ENCODE measurements at places on chromosomes 3 and 15.
A peak's percentile ranks its signal among the peaks of the same experiment; 100 is the strongest.

GRCh38 chr3:51963951-51964451 lies 3.3 kb downstream of the PCBP4 start:
- no peak for DNase-seq

DNA sequence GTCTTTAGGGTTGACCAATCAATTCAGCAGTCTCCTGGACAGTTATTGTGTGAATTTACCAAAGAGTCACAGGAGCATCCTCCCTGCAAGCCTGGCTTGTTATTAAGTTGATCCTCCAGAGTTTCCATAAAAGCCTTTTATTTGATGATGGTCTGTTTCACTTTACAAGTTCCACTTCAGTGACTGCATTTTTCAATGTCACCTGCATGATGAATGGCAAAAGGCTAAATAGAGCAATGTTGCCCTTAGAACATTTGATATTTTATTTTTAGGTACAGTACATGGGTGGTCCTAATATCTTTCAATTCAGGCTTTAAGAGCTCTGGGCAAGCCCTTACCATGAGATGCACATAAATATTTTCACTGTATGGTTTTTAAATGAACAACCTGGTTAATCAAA lies 22.6 kb downstream of the GUCA1C start:
- no peak for DNase-seq

GRCh38 chr15:80613762-80614365 lies 81.2 kb upstream of the ABHD17C start:
- DNase-seq: no peak

GRCh38 chr3:112813016-112813415 lies 33.6 kb downstream of the CD200R1L start:
- DNase-seq: peak; percentile 30

GRCh38 chr3:11641683-11642430 lies 1.9 kb downstream of the VGLL4 start:
- DNase-seq: peak; percentile 59

GRCh38 chr3:2334921-2335320 lies 236.3 kb downstream of the CNTN4 start:
- DNase-seq: no peak

DNA sequence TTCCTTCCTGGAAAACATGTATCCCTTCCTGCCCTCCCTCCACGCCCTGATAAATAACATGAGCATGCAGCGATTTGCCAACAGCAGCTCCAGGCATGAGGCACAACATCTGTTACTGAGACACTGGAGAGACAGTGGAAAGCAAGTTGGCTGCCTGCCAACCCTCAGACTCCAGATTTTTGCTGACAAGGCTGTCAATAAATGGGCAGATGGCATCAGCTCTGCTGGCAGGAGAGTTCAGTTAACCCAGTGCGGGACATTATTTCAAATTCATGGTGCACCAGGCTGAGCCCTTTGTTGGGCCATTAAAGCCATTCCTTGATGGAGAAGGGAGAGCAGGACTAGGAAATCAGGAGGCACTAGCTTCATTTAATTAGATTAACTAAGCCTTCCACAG lies 293.3 kb downstream of the MEX3B start:
- peak; percentile 76 for DNase-seq

DNA sequence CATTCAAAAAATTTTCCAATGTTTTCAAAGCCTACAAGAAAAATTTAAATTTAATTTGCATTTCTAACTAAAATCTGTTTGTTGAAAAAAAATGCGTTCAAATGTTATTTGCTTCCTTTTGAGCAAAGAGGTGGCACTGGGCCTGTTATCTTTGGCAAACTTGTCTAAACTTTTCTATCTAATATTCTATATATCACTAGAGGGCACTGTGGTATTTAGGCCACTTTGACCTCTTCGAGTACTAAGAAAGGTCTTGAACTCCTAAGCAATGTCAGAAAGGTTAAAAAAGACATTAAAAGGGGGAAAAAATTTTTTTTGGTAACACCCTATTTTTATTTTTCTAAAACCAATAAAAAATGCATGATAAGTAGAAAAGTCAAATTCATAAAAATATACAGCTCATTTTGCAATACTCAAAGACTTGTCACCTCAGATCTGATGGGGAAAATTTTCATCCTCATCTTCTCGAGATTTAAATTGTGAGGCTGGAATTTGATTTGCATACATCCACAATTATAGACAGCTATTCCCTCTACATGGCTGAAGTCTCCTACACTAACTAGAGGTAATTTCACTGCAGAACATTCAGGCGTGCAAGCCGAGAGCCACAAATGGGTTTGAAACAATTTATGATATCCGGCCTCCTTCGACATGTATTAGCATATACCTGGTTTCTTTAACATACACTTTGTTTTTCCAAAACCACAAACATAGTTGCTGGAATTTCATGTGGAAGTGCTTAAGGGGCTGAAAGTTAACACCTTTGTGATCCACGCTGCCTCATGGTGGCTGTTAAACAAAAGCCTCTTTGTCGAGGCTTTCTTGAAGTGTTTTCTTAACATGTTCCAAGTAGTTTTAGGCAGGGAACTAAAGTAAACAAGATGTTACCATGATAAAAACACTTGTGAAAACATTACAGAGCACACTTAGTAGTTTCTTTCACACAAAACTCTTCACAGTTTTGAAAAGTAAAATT lies 576.4 kb downstream of the FOXP1 start:
- DNase-seq: peak; percentile 87

DNA sequence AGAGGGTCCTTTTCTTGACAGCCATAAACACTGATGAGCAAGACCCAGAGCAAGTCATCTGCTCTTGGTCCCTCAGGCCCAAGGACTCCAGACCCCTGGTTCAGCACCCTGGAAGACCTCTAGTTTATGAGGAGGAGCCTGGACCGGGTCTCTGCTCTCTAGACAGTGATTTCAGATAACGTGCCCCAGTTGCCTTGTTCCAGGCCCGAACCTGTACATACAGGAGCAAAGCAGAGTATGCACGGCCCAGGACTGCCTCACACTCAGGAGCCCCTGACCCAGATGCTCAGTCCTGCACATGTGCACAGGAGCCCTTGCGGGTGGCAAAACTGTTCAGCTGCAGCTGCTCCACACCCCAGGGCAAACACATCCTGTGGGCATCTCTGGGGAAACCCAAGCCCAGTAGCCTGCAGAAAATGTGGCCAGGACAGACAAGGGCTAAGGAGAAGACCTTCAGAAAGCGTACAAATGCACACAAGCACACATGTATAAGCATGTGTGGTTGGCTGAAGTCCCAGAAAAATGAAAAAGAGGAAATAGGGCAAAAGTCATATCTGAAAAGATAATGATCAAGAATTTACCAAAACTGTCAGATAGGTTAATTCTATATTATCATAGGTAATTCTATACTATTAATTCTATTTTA lies 59.9 kb upstream of the CORO2B start:
- peak; percentile 53 for DNase-seq

DNA sequence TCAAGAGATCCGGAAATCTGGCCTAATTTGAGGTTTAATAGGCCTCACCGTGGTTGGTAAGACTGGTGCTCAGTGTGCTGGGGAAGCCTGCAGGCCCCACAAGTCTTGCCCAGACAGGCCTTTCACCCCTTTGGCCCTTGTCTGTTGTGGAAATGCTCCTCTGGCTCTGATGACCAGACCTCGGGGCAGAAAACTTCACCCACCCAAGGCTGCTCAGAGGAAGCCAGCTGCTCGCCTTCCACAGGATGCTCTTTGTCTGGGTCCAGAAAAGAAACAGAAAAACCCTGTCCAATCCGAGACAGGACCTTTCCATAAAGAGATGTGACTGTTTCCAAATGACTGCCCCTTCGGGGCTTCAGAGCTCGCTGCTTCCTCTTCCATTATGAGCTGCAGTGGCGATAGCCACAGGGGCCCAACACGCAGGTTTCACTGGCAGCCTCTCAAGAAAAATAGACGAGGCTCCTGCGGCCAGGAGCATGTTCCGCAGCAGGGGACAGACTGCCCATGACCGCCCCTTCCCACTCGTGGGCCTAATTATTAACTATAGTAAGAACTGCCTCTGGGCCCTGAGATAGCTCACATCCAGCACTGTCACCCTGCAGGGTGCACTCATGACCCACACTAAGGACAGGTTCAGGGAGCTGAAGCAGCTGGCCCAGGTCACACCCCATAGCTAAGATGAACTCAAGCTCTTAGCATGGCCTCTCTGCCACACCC lies 6.8 kb upstream of the SNX22 start:
- peak; percentile 45 for DNase-seq

DNA sequence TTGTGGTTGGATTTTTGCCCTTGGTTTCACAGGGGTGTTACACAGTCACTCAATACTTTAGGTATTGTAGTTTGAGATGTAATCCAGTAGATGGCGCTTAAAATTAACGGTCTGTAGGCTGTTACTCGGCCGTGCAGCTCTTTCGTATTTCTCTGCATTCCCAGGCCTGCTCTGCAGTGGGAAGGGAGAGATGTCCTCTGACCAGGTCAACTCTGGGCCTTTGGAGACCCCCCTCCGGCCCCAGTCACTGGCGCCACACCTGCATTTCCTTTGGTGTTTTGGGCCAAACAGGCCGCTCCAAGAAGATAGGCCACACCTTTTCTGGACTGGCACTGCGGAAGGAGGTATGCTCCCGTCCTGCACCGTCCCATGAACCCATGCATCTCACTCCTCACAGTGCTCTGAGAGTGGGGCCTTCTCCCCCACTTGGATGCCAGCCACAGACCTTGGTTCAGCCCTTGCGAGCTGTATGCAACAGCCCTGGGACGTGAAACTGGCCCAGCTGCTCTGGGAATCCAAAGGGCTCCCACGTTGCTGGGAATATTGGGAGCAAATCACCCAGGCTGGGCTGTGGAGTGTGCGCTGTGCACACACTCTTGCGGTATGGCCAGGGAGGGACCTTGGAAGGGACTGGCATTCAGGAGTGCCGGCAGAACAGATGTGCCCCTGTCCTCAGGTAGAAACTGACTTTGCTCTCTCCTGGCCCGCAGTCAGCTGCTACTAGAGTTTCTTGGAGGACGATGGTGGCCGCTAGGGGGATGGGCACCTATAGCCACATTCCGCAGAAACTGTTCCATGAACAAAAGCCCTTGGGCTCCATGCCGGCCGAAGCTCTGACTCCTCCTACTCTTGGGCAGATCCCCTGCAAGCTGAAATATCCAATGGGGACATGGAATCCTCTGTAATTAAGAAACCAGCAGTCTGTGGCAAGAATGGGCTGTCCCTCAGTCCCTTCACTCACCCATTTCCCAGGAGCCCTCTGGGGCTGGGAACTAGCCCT lies 410.5 kb upstream of the CADM2 start:
- DNase-seq: peak; percentile 61

DNA sequence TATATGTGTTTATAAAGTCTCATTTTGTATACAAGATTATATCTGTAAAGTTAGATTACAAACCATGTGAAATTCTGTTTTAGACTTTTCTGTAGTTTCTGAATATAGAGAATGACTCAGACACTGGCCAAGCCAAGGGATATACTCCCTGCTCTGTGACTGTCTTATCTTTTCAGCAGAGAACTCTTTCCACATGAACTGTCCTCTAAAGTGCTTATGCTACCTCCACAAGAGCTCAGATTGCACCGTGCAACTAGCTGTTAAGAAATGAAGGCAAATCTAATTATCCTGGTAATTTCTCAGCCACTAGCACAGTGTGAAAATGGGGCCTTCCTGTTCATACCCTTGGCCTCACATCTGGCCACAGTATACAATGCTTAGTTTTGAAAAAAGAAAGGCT lies 44.3 kb upstream of the CPNE4 start:
- DNase-seq: no peak

- DNase-seq: peak; percentile 57
Measured at GRCh38 chr3:80733522-80734176, 965.9 kb upstream of the ROBO1 start.

DNA sequence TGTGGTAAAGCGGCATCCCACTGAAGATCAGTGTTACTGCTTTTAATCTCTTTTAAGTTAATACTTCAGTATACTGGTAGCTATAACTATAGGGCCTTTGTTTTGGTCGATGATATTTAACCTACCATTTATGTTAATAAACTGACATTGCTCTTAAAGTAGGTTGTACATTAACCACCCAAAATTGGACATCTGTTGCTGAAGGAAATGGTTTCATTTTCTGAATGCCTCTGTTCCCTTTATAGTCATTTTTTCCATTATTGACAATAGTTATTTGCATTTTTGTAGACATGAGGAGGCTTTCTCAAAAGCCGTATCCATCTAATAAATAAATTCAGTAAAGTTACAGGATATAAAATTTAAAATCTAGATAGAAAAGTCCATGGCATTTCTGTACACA lies 252.4 kb upstream of the UBE2E1 start:
- DNase-seq: no peak

DNA sequence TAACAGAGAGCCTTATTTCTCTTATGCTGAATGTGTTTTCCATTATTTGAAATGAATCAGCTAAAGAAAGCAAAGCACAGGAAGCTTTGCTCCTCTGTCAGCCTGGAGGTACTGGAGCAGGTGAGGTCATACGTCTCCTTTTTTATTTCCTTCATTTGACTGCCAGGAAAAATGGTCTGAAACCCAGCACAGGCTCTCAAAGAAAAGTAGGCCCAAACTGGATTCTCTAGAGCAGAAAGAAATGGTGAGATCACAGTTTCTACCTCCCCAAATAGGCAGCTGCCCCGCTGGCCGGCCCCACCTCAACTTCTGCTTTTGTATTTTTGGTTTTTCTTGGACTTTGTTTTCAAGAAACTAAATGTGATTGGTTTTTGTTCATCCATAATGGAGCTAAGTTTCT lies 95.1 kb downstream of the RPL39L start:
- peak; percentile 57 for DNase-seq

DNA sequence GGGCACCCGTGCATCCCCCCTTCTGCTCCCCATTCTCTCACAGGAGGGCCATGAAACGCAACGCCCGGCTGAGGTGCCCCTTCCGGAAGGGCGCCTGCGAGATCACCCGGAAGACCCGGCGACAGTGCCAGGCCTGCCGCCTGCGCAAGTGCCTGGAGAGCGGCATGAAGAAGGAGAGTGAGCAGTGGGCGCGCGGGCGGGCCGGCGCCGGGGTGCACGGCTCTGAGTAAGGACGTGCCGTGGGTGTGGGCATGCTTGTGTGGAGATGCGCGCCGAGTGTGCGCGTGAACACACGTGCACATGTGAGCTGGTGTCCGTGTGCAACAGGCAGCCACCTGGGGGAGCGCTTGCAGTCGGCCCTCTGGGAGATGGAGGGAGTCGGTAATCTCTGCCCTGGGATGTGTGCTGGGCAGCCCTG lies 28.1 kb downstream of the NR1I2 start:
- peak; percentile 72 for DNase-seq

GRCh38 chr3:80767604-80768003 lies 993.8 kb downstream of the GBE1 start:
- no peak for DNase-seq

DNA sequence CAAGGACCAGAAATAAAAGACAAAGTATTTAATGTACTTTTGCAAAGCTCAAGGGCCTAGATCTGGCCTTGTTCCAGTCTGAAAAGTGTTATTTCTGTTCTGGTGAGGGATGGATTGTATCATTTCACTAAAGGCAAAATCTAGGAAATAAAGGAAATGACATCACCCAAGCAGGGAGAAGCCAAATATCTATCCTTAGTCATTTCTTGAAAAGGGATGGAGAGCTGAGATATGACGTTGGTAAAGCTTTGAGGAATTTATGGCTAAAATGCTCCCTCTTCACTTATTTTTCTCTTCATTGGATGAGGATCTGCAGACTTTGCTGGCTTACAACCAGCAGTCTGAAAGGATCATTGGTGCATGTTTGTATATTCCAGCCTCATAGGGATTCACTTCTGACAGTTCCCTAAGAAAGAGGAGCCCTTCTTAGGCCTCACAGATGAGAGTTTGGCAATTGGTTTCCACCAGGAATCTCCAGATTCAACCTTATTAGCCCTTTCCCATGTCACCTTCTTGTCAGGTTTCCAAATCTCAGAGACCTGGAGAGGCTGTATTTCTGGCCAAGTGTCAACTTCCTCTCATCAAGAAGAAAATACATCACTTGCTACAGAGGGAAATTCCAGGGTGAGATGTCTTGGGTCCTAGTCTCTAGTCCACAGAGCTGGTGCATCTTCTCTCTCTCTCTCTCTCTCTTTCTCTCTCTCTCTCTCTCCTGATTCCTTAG lies 93.7 kb upstream of the BOC start:
- no peak for DNase-seq

All from hematopoietic multipotent progenitor cell treated with erythropoietin and hydrocortisone succinate and interleukin-3 and kit ligand, for 6 days (in vitro differentiated cells).